ENCODE measurements at places on chromosomes 12 and 14.

GRCh38 chr12:8123124-8123912, at the start of gene CLEC4A:
Gene CLEC4A, plus strand, starts transcription at chr12:8123617. Its CDS starts 262 bp downstream, at chr12:8123879.
- no peak for DNase-seq

GRCh38 chr14:102951799-102952198, 29.3 kb downstream of the AMN start:
- DNase-seq = no peak

GRCh38 chr12:49540229-49541139, 1.7 kb downstream of the KCNH3 start:
- no peak for DNase-seq

DNA sequence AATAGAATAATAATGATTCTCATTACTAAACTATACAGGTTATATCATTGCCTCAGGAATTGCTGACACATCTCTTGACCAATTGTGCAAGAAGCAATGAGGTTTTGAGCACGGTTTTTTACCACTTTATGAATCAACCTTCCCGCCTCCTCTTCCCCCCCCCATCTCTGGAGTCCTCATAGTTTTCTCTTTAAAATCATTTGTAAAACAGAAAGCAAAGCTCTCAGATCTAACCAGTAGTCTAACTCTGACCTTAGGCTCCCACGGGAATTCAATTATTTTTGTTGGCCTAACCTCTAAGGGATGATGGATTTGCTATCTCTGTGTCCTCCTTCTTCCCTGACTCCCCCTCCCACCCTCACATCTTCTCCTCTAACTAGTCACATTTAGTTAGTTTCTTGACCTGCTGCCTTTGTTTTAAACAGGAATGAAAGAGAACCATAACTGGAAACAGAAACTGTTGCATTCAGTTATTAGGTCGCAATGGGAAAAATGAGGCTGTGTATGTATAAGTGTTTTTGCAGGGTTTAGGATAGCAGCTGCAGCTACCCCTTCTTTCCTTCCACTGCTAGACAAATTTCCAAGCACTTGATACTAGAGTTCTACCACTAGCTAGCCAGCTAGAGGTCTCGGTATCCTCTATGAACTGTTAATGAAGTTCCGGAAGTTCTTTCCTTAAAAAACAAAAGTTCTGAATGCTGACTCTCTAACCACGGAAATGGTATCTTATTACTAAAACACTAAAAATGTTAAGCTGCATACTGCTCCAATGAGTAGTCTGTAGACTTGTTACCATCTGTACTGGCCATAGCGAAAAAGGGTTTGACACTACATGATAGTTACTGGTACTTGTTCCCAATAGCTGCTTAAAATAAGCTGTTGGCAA, 65.4 kb downstream of the TAOK3 start:
- DNase-seq = peak; percentile 84

- DNase-seq = no peak
These were observed 178.5 kb upstream of the RTL1 start for GRCh38 chr14:101082036-101082435.
